Kidney capillary endothelial cell (primary cell): ENCODE measurements at places on chromosomes 6 and 20.

DNA sequence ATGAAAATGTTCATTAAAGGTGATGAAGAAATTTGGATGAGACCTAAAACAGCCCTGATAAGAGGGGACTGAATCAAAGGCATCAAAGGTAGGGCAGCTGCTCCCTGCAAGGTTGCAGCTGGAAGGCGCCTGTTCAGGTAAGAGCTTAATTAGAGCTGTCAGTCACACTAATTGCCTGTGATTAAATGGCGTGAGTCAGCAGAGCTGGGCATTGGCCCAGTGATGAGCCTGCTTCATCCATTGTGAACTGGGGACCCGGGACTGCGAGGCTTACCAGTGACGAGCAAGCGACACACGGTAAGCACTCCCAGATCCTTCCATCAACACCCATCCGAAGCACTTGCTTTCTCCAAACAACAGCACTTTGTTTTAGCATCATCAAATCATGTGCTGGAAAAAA is 621.5 kb upstream of the CDH4 start:
- no peak for DNase-seq

DNA sequence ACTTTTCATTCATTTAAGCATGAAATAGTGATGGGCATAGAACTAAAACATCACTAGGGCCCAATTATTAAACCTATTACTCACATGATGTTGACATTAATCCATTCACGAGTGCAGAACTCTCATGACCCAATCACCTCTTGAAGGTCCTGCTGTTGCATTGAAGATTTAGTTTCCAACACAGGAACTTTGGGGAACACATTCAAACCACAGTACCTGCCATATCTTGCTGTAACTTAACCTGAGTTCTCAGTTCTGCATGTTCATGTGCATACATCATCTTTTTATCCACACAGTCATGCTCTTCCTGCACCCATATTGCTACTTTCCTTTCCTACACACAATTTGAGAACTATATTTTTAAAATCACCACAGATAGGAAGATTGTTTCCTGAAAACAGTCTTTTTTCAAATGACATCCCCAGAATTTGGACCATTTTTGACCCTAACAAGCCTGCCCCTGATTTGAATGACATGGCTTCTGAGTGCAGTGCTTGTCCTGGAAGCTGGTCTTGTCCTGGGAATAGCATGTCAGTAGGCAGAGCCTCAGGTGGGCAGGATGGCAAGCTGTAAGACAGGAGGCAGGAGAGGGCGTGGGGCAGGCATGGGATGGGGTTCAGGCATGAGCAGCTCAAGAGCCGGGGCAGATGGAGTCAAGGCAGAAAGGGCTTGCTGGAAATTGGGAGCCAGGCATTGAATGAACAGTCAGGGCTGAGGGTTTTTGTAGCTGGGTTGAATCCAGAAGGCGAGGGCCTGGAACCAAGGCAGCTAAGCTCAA is 49.2 kb upstream of the FOXC1 start:
- no peak for DNase-seq

GRCh38 chr6:147099974-147100373 is 104.2 kb upstream of the STXBP5 start:
- no peak for DNase-seq

- DNase-seq: no peak
These were observed 378.8 kb upstream of the ARID1B start for GRCh38 chr6:156398371-156398770.

DNA sequence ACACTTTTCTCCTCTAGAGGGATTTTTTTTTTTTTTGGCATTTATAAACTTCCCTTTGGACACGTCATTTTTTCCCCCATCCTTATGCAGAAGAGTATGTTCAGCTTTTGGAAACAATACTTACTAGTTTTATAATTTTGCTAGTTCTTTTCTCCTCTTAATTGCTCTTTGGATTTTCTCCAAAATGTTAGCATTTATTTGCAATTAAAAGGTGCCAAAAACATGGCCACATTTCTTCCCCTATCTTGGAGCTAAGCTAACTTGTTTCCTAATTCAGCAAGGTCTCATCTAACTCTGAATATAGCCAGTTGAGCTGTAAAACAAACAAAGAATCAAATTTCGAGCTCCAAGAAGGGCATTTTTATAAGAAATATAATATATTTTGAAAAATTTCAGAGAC is 39.2 kb upstream of the RNF182 start:
- DNase-seq: no peak

- no peak for DNase-seq
These were observed 8.0 kb downstream of the PRDM13 start for GRCh38 chr6:99614430-99615186.

GRCh38 chr6:474453-475185 is 83.1 kb downstream of the IRF4 start:
- DNase-seq: no peak

DNA sequence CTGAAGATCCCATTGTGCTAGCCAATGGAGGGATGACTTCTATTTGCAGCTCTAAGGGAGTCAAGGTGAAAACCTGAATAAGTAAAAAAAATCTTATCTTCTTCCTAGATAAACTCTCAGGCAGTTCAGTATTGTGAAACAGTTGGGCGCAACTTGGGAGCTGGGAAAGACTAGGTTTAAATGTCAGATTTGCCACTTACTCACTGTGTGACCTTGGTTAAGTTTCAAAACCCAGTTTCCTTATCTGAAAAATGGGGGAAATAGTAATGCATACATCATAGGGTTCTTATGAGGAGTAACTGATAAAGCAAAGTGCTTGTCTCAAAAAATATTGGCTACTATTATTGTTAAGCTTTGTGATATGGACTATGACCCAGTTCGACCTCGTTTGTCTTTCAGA is 88.8 kb downstream of the CD83 start:
- DNase-seq: no peak
